Esophagus mucosa (tissue), 1 donor: ENCODE measurements at places on chromosomes 16 and 17.
A peak's percentile ranks its signal among the peaks of the same experiment; 100 is the strongest.

GRCh38 chr16:259814-260253, 15.9 kb downstream of the RGS11 start:
- ATAC-seq = no peak

- peak; percentile 60 for ATAC-seq
Measured at GRCh38 chr16:3157229-3158025, 22.6 kb downstream of the ZNF213 start.

GRCh38 chr17:37608351-37609169, 658 bp downstream of the SYNRG start:
- peak; percentile 34 for ATAC-seq

DNA sequence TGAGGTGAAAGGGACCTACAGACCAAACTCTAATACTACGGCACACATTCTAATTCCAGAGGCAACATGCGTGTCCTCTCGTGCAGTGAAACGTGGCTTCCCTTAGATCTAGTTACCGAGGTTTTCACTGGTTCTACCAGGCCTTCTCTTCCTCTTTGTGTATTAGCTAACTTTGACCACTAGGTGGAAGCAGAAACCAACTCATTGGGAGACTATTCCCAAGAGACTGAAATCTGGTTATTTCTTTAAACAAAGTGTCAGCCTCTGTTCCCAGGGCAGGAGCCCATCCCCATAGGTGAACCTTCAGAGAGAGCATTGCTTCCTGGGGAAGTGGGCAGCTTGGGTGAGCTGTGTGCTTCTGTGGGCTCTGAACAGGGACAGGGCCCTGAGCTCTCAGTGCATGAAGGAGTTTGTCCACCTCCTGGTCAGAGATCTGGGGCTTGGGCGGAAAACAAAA, 19.7 kb upstream of the RCVRN start:
- ATAC-seq = peak; percentile 75

DNA sequence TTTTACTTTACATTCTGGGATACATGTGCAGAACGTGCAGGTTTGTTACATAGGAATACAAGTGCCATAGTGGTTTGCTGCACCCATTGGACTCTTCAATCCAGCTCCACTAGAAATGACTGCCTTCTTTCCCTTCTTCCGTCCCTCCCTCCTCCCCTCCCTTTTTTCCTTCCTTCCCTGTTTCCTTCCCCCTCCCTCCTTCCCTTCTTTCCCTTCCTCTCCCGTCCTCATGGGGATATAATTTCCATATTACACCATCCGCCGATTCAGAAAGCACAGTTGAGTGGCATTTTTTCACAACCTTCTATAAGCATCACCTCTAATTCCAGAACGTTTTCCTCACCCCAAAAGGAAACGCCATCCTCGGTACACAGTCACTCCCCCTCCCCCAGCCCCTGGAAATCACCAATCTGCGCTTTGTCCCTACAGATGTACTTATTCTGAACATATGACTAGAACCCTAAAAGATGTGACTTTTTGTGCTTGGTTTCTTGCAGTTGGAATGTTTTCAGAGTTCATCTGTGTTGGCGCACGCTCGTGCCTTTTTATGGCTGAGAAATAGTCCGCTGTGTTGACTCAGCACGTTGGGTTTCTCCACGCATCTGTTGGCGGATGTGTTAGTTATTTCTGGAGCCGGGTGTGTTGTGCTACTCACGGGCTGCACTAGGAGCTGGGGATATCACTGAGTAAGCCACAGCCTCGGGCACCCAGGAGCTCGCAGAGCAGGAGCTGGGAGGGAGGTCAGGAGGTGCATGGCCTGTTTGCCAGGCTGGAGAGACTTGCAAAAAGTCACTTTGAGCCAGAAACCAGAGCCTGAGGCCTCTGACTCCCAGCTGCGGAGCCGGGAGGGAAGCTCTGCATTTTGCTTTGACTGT, 336.4 kb downstream of the SEC14L1 start:
- peak; percentile 91 for ATAC-seq

GRCh38 chr16:83698964-83699363, 108.8 kb upstream of the HSBP1 start:
- ATAC-seq = no peak

DNA sequence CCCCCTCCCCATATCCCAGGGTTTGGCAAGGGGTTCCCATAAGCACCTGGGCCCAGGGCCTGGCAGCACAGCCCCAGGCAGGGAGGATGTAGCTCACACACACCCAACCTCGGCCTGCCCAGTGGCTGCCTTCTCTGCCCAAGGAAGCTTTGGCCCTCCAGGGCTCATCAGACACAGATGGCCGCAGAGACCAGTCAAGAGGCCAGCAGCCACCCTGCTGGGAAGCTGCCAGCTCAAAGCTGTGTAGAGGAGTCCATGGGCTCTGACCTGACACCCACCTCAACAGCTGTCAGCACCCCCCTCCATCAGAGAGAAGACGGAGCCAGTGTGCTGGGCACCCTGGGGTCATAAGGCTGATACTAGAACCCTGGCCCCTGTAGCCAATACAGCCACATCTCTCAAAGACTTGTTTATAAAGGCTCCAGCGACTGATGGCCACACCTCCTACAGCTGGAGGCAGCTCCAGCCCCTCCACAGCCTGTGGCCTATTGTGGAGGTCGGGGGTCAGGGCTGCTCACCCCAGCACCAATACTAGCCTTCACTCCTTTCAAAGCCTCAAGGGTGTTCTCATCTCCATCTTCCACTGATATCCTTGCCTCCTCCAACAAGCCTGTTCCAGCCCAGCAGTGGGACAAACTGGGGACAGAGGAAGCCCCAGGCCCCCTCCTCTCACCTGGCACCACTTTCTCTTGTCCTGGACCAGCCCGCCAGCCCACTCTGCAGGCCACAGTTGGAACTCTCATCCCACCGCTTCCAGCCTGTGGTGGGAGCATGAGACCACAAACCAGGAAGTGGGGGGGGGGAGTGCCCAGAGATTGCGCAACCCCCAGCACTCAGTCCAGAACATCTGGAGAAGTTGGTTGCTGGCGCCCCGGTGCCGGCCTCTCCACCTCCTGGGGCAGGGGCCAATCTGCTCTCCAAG, 2.2 kb upstream of the MPG start:
- ATAC-seq = no peak

DNA sequence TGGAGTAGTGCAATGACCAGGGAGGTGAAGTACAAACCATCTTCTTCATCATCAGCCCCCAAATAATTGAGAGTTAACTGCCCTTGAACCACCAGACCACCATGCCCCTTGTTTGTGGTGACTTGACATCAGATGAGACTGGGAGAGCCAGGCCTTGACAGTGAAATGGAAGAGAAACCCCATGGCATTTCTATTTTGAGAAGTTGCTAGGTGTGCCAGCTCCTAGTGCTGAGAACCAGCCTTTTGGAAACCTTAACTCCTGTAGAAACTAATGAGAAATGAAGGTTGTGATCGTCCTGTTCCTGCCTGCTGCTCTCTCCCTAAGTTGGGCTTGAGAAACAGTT, 2.8 kb downstream of the TMEM94 start:
- ATAC-seq = no peak

GRCh38 chr17:57619061-57619937, 125.8 kb downstream of the CCDC182 start:
- ATAC-seq = no peak

DNA sequence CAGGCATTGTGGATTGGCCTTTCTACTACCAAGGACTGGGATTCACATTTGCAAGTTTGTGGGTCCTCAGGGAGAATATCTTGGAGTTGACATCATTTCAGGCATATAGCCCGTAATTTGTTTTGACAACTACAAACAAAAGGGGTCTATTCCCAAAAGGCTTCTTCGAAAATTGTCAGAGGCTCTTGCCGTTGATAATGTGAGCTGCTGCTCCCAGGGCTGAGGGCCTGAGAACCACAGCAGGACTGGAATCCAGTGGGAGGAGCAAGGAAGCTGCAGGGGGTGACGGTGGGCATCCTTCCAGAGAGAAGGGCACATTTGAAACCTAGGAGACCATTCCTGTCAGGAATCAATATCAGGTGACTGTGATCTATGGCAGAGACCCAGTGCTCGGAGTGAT, 761.6 kb upstream of the RBFOX1 start:
- ATAC-seq = no peak

- peak; percentile 5 for ATAC-seq
Measured at GRCh38 chr17:17937201-17937853, 34.9 kb downstream of the TOM1L2 start.

DNA sequence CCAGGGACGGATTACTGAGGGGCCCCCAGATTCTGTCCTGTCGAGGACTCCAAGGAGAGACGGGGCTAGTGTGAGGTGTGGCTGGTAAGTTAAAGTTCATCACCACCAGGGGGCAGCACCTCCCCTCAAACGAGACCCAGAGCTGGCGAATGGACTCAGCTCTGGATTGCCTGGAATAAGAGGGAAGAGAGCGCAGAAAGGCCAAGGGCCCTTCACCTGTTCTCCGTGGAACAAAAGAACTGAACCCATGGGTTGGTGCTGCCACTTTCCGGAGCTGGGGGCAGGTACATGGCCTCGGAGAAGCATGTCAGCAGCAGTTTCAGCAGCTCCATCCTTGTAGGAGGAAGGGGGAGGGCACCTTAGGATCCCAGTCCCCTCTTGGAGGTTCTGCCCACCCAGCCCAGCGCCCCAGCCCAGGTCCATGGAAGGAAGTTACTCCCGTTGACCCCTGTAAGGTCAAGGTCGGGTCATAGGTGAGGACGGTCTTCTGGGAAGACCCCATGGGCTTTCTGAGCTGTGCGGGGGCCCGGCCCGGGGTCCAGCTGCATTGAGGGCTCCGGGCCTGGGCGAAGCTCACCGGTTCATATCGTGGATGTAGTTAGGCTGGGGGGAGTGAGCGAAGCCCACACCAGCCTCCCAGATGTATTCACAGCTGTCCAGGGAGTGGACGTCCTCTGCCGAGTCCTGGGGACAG, 10.8 kb downstream of the HID1 start:
- ATAC-seq = peak; percentile 60

DNA sequence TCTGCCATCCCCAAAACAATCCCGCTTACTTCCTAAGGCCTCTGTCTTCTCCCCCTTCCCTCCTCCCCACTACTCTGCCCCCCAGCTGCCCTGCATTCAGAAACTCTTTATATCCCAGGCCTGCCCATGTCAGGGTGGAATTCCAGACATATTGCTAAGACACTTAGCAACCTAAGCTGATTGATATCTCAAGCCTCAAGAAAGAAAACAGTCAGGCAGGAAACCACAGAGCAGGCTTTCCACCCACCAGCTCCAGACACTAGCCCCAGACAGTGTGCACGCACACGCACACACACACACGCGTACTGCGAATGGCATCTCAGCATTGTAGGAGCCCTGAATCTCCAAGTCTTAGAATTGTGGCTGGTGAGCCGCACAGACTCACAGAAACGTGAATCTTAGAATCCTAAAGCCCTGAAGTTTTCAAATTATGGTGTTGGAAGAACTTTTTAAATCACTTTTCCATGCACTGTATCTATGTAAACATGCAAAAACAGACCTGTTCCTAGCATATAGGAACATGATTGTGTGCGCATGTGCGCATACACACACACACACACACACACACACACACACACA, 8.8 kb upstream of the LPCAT2 start:
- ATAC-seq = no peak

- ATAC-seq = no peak
Measured at GRCh38 chr17:51630101-51630671, 369.8 kb downstream of the UTP18 start.

- ATAC-seq = no peak
Measured at GRCh38 chr16:34078691-34079090, 619.3 kb downstream of the TP53TG3F start.

- ATAC-seq = no peak
Measured at GRCh38 chr17:76727745-76728456, 1.3 kb downstream of the METTL23 start.

DNA sequence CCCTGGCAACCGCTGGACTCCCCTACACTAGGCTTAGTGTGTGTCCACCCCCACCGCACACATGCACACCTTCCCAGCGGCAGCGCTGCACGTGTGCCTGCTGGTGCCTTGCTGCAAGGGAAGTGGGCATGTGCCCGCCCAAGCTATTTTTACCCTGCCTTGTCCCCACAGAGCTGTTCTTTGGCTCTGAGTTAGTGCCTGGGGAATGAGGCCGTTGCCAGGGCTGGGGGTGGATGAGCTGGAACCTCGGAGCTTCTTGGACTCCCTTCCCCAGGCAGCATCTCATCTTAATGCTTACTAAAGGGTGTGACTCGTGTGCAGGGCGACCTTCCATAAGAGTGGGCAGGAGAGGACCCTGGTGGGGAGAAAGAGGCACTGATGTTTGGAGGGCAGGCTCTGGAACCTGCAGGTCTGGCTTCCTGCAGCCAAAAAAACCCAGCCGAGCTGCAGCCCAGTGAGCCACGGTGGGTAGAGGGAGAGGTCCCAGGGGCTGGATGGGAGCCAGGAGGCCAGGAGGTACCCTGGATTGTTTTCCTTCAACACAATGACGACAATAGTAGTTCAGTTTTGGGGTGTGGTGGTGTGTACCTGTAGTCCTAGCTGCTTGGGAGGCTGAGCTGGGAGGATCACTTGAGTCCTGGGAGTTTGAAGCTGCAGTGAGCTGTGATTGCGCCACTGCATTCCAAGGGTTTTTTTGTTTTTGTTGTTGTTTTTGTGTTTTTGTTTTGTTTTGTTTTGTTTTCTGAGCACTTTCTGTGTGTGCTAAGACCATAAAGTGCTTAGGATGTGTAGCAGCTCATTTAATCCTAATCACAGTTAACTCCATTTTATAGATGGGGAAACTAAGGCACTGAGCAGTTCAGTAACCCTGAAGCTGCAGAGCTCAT, 119.1 kb downstream of the RAB11FIP4 start:
- ATAC-seq = no peak

- no peak for ATAC-seq
Measured at GRCh38 chr17:80445007-80445725, 30.2 kb downstream of the ENDOV start.

- ATAC-seq = no peak
Measured at GRCh38 chr17:48148854-48149786, 41.6 kb downstream of the SNX11 start.

DNA sequence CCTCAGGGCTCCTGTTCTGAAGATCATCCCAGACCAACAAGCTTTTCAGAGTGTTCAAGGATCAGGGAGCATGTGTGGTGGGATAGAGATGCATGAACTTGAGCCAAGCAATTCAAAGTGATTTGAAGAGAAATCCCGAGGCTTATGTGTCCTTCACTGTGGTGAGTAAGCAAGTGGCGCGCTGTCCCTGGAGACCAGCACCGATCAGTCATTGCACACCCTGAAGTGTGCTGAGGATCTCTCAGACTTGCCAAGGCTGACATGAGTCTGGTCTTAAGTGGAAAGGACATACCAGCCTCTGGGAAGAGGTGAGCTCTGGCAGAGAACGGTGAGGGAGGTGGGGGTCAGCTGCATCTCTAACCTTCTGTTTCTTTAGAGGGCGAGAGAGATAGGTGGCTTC, 43.8 kb upstream of the CDH13 start:
- ATAC-seq = no peak

GRCh38 chr17:48494335-48494734, 36.5 kb downstream of the HOXB1 start:
- ATAC-seq = peak; percentile 73

GRCh38 chr16:59905606-59906005, 1171.5 kb upstream of the GOT2 start:
- no peak for ATAC-seq

DNA sequence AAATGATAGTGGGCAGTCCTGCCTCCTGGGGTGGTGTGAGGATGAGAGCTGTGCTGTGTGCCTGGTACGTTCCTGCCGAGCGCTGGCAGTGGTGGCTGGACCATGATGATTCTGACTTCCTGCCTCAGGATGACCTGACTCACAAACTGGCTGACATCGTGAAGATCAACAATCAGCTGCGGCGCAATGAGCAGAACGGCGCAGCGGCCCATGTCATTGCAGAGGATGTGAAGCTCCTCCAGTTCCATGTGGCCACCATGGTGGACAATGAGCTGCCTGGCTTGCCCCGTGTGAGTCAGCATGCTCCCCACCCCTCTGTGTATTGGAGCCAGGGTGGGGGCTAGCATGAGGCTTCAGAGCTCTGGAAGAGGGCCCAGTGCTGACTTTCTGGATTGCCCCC, 13.1 kb downstream of the POLR2A start:
- ATAC-seq = peak; percentile 25
